Prostate gland (tissue), 2 donors: ENCODE measurements at places on chromosomes 7 and 10. TPM values are rescaled to one million over a fixed set of nuclear protein-coding genes. Genes with fewer than 3 reads are reported as not detected.
A peak's percentile ranks its signal among the peaks of the same experiment; 100 is the strongest.

DNA sequence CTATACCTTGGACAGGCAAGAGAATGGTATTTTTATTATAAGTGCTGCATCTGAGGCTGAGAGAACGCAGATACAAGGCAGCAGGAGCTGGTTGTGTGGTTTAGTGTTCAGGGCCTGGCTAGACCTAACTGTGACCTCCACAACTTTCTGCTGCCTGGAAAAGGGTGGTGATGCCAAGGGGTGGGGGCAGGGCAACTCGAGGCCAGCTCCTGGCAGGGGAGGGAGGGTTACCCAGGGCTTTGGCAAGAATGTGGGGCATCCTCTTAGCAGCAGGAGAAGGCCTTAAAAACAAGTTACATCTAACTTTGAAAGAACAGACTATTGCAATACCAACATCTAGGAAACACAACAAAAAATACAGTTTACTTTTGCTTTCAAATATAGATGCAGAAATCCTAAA is 13.0 kb downstream of the MXI1 start:
- DNase-seq = no peak

GRCh38 chr7:70384024-70384423 is 747.9 kb upstream of the GALNT17 start:
- DNase-seq = no peak

- DNase-seq = no peak
Observed at GRCh38 chr10:61049386-61049785, 105.4 kb upstream of the RHOBTB1 start.

DNA sequence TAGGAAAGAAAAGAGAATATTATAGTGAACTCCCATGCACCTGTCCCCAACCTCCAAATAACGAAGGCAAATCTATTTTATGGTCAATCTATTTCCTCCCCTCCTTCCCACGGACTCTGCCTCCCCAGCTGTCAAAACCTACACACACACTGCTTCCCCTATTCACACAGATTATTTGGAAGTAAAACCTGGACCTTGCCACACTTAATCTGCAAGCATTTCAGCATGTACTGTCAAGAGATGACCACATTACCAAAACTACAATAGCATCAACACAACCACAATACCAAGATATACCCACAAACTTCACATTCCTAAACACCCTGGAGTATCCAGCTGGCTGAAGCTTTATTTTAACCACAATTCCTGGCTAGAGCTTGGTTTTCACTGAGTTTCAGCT is 27.8 kb upstream of the KCNK18 start:
- no peak for DNase-seq

- DNase-seq = peak; percentile 27
Observed at GRCh38 chr7:7103343-7104313, 78.7 kb upstream of the C1GALT1 start.

- no peak for DNase-seq
Observed at GRCh38 chr7:151272877-151273276, 24.4 kb upstream of the SMARCD3 start.

DNA sequence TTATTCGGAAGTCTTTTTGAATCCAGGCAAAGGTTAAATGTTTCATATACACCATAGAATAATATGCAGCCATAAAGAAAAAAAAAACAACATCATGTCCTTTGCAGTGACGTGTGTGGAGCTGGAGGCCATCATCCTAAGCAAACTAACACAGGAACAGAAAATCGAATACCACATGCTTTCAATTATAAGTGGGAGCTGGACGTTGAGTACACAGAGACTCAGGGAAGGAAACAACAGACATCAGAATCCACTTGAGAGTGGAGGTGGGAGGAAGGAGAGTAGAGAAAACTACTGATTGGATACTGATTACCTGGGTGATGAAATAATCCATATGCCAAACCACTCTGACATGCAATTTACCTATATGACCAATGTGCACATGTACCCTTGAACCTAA is 293.4 kb downstream of the KLF6 start:
- no peak for DNase-seq

DNA sequence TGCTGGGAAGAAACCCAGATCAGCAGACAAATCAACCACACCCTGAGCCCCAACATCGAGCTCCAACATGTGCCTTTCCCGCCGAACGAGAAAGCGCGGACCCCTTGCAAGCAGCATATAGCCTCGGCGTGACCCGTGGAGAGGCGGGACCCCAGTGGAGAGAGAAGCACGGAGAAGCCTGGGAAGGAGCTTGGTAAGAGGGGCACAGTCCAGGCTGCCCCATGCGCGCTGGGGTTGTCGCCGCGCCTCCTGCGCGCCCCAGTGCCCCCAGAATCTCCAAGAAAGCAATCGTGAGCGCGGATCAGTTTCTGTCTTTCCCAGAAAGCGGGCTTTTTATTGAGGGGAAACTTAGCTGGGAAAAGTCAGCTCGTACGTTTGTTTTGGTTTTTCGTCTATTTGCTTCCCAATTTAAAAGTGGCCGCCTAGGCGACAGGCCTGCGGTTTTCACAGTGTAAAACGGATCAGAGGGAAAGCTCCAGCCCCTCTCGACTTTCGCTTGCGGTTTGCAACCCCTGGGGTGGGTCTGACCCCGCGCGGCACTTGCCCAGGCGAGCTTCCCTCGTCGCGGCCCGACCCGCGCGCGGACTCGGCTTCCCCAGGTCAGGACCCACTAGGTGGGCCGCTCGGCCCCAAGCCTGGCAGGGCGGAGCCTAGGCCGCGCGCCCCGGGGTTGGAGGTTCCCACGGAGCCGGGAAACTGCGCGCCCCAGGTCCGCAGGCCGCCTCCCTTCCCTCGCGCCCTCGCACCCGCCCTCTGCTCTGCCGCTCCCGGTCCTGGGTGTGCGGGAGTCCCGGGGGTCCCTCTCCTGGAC is 31.1 kb downstream of the SKIDA1 start:
- DNase-seq = no peak

DNA sequence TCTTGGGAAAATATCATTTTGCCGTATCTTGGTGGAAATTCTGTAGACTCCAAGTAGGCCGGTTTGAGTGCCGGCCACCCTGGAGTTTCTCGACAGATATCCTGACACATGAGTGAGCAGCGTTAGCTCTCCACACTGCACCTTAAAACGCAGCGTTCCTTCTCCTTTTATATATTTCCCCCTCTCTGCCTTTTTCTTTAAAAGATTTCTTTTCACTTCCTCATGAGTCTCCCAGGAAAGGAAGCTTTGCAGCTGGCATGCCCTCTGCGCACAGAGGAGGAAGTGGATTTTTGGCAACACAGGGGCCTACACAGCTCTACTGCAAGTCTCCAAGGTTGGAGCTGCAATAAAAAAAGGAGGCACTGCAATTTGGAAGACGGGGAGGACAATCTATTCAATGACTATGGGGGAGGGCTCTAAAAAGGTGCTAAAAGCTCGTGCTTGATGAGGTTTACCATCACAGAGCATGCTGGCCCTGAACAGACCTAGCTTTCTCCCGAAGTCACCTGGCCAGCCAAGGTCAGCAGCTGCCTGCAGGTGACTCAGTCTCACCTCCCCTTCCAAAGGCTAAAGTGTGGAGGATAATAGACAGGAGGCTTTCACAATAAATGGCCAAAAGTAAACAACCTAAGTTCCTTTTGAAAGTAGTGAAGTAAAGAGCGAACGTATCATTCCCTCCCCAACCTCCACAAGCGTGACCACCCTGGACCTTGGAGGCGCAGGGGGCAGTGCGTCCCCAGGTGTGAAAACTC is 252.8 kb downstream of the ZMYND11 start:
- DNase-seq = no peak

GRCh38 chr10:126798649-126799048 is 106.6 kb upstream of the DOCK1 start:
- no peak for DNase-seq

DNA sequence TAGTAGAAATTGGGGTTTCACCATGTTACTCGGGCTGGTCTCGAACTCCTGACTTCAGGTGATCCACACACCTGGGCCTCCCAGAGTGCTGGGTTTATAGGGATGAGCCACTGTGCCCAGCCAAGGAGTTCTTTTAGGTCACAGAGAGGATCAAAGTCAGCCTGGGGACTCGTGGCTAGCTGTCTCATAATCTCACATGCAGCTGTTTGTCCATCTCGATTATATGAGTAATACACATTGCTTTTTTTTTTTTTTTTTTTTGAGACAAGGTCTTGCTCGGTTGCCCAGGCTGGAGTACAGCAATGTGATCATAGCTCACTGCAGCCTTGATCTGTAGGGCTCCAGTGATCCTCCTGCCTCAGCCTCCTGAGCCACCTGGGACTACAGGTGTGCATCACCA is 2.2 kb downstream of the IFT22 start:
- DNase-seq = no peak

DNA sequence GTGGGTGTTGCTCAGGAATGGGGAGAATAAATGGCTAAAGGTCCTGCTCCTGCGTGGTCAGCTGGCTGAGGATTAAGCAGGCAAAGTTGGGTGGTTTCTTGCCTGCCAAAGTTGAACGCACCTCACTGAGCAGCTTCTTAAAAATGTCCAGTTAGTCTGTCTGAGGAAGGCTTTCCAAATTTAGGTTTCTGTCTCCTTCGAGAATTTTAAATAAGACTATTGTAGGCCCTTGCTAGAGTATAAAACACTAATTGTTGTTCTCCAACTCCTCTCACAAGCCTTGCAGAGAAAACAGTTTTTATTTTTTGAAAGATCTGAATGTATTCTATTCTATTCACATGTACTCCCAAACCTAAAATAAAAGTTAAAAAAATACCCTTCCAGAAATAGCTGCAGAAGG is 122.0 kb upstream of the LAMB4 start:
- DNase-seq = no peak

DNA sequence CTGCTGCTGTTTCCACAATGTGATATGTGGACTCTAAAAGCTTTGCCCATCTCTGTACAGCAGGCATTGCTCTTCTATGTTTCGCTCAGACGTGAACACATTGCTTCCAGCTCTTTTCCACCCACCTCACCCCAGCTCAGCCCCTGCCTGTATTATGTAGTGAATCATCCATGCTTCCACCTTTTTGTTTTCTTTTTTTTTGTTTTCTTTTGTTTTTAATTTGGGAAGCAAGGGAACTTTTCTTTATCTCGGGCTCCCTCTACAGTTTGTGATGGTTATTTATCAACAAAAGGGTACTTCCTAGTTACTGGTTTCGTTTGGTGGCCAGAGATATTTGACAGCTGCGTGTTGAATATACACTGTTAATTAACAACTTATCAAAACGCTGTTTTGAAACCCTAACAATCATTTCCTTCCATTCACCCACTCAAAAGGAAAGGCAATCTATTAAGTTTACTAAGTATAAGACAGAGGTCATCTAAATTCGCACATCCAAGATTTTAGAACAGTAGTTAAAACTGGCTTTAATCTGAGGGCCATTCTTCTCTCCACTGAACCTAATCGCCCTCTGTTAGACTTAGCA is 127.9 kb upstream of the STK17A start:
- no peak for DNase-seq

DNA sequence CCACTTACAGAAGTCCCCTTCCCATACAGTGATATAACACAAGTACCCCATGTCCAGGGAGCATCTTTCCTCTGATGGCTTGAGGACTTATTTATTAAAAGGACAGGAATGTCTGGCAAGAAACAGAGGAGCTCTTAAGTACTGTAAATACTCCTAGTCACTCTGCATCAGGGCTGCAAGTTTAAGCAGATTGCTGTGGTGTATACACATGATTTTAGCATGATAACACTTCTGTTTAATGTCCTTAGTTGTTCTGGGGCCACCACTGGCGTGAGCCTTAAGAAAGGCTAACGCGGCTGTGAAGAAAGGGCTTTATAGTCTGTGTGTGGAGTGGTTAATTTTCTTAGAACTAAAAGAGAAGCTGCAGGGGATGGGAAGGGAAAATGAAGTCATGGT is 65.7 kb downstream of the GBF1 start:
- no peak for DNase-seq

Gene LGI1
- 0.91 TPM for total RNA-seq

Gene GIMAP5
- total RNA-seq = 11.1 TPM

Gene RARRES2
- total RNA-seq = 98.8 TPM

Gene NXPH1
- not detected for total RNA-seq

Gene ZFYVE27
- 41.4 TPM for total RNA-seq

Gene CNNM1
- total RNA-seq = 4.2 TPM

Gene BLNK
- 8.2 TPM for total RNA-seq

Gene STX1A
- total RNA-seq = 15.3 TPM

Gene GIMAP2
- total RNA-seq = 16.1 TPM
